Stimulated activated CD4-positive, alpha-beta T cell treated with anti-CD3 and anti-CD28 coated beads, Interleukin-12 subunit alpha, Interleukin-12 subunit beta, amount 100 ng/mL, for 48 hours (primary cell): ENCODE measurements at places on chromosomes 11 and 22.

GRCh38 chr11:15662285-15662684 is 547.6 kb downstream of the INSC start:
- DNase-seq: no peak

GRCh38 chr11:3859373-3859881 is 4.0 kb downstream of the STIM1 start:
- no peak for DNase-seq

- no peak for DNase-seq
These were observed 304.6 kb downstream of the CADM1 start for GRCh38 chr11:115199481-115200069.

DNA sequence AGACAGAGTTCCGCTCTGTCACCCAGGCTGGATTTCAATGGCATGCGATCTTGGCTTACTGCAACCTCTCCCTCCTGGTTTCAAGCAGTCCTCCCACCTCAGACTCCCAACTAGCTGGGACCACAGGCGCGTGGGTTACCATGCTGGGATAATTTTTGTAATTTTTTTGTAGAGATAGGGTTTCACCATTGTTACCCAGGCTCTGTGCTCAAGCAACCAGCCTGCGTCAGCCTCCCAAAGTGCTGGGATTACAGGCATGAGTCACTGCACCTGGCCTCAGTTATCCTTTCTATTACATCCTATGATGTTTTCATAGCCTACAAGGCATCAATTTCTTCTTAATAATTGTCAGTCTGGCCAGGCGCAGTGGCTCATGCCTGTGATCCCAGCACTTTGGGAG is 36.5 kb downstream of the LRRC74B start:
- no peak for DNase-seq

DNA sequence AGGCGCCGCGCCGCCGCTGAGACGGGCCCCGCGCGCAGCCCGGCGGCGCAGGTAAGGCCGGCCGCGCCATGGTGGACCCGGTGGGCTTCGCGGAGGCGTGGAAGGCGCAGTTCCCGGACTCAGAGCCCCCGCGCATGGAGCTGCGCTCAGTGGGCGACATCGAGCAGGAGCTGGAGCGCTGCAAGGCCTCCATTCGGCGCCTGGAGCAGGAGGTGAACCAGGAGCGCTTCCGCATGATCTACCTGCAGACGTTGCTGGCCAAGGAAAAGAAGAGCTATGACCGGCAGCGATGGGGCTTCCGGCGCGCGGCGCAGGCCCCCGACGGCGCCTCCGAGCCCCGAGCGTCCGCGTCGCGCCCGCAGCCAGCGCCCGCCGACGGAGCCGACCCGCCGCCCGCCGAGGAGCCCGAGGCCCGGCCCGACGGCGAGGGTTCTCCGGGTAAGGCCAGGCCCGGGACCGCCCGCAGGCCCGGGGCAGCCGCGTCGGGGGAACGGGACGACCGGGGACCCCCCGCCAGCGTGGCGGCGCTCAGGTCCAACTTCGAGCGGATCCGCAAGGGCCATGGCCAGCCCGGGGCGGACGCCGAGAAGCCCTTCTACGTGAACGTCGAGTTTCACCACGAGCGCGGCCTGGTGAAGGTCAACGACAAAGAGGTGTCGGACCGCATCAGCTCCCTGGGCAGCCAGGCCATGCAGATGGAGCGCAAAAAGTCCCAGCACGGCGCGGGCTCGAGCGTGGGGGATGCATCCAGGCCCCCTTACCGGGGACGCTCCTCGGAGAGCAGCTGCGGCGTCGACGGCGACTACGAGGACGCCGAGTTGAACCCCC is 798 bp downstream of the BCR start:
- DNase-seq: peak; percentile 21
